ENCODE measurements at places on chromosomes 2 and 18. TPM values are rescaled to one million over a fixed set of nuclear protein-coding genes. Genes with fewer than 3 reads are reported as not detected.
A peak's percentile ranks its signal among the peaks of the same experiment; 100 is the strongest.

DNA sequence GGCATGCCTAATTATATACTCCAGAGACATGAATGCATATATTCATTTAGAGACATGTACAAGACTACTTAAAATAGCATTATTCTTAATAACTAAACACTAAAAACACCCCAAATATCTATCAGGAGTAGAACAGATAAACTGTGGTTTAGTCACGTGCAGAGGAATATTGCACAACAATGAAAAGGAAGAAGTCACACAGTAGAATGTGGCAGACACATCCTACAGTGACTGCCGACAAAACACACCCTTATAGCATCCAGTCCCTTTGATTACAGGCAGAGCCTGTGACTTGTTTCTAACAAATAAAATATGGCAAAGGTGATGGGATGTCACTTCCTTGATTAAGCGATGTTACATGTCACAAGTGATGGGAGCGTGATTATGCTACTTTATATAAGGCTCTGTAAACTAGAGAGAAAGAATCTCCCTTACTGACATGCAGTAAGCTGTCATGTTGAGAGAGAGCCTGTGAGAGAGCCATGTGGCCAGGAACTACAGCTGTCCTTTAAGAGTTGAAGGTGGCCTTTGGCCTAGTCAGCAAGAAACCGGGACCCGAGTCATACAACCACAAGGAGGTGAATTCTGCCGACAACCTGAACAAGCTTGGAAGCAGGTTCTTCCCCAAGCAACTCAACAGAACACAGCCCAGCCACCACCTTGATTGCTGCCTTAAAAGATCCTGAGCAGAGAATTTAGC is 39.1 kb upstream of the LGALSL start:
- no peaks in the 10 kb centered on the region for H3K4me1 ChIP-seq
- no peak for DNase-seq
- H3K36me3 ChIP-seq: no peaks in the 10 kb centered on the region
- H3K27ac ChIP-seq: no peak overlapping the region
- no peak overlapping the region for H3K4me3 ChIP-seq
- H3K27me3 ChIP-seq: no peaks in the 10 kb centered on the region

- no peaks in the 10 kb centered on the region for H3K36me3 ChIP-seq
- no peak overlapping the region for H3K4me3 ChIP-seq
- H3K27ac ChIP-seq: no peak overlapping the region
- no peaks in the 10 kb centered on the region for H3K27me3 ChIP-seq
Measured at GRCh38 chr2:10412380-10412779, 35.7 kb downstream of the ODC1 start.

DNA sequence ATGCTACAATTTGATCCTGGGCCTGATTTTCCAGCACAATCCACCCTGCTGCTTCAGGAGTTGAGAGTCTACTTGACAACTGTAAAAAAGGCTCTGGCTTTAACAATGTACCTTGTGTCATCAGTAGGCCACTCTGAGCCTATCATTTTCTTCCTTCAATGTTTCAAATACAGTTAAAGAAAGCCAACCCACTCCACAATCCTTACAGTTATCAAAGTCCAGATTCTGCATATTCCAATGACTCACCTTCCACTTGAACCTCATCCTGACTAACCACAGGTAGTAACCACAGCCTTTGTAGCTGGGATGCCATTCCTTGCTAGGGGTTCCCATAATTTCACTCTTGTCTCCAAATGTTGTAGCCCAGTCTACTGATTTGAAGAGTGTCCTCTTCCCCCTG is 35.5 kb upstream of the AQP4 start:
- no peaks in the 10 kb centered on the region for H3K36me3 ChIP-seq
- H3K4me3 ChIP-seq: no peak overlapping the region
- no peak for DNase-seq
- no peak overlapping the region for H3K27ac ChIP-seq
- no peaks in the 10 kb centered on the region for H3K4me1 ChIP-seq
- no peaks in the 10 kb centered on the region for H3K27me3 ChIP-seq

DNA sequence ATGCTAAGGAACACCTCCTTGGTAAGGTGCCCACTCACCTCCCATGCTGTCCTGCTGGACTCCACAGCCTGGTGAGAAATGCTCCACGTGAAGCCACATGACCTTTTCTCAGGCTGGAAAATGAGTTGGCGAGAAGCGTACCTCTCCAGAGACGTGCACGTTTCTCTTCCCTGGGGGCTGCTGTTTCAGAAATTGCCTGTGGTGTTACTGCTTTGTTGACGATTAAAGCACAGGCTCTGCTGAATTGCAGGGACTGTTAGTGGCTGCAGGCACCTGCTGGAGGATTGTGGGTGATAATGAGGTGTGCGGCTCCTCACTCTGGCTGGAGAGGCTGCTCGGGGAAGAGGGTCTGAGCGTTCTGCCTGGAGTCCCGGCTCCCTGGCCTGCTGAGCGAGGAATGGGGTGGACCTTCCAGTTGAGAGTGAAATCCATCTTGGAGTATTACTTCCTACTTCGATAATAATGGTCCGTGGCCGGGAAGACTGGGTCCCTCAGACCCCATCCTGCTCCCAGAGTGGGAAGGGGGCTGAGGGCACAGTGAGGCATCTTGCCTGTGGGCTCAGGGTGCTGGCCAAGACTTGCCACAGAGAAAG is 199.3 kb upstream of the HDAC4 start:
- H3K4me1 ChIP-seq: peaks cover 8% of the 10 kb centered on the region
- H3K27ac ChIP-seq: no peak overlapping the region
- H3K4me3 ChIP-seq: no peak overlapping the region
- peak; percentile 58 for DNase-seq

DNA sequence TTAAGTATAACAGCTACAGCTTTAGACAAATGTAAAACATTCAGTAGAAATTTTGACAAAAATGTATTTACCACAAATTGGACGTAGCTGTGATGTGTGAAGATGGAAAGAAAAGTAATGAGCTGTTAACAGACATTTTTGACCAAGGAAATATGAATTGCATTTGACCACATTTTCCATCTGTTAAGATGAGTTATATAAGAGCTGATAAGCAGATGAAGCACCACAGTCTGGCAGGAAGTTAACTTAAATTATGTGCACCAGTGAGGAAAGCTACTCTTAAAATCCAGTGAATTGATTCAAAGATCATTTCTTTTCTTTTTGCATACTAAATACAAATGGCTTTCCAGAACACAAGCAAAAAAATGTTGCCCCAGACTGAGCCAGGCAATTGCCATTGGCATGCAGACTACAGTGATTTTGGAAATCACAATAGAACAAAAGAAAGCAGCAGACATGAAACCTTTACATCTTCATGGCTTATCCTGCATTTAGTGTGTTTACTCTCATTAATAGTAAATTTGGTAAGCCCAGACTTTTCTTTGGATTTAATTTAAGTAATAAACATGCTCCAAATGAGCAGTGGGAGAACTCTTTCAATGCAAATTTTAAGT is 493.7 kb downstream of the TMX3 start:
- no peaks in the 10 kb centered on the region for H3K27me3 ChIP-seq
- H3K4me3 ChIP-seq: no peak overlapping the region
- H3K36me3 ChIP-seq: no peaks in the 10 kb centered on the region
- H3K4me1 ChIP-seq: no peaks in the 10 kb centered on the region
- DNase-seq: no peak
- no peak overlapping the region for H3K27ac ChIP-seq

DNA sequence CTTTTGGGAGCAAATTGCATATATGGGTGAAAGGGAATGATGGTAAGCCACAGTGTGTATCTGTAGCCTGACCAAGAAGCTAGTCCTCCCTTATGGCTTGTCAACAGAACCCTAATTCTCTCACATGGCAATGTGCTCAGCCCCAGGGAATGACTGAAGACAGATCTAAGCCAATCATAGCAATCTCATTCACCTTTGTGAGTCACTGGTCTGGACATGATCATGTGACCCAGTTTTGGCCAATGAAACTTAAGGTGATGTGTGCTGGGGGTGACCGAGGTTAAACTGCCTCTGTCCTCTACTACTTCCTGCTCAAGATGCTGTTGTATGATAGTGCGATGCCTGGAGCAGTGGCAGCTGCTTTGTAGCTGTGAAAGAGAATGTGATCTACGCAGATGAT is 491.2 kb upstream of the HS6ST1 start:
- no peaks in the 10 kb centered on the region for H3K27me3 ChIP-seq
- H3K27ac ChIP-seq: no peak overlapping the region

DNA sequence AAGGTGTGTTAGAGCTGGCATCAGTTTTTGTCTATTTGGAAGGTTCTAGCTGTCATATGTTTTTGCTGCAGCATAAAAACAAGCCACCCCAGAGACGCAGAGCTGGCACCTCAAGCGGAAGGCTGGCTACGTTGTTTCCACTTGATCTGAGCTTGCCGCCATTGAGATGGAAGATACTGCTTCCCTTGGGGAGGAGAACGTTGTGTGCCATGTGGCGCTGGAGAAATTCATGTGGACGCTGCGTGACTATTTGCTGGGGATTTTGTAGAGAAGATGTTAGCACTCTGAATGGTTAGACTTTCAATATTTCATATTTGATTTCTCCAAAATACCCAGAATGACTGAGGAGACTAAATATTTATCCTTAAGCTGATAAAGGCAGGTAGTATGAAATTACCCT is 216.2 kb upstream of the ST6GAL2 start:
- no peak for DNase-seq
- H3K4me1 ChIP-seq: no peaks in the 10 kb centered on the region
- no peak overlapping the region for H3K4me3 ChIP-seq
- H3K27me3 ChIP-seq: no peaks in the 10 kb centered on the region

DNA sequence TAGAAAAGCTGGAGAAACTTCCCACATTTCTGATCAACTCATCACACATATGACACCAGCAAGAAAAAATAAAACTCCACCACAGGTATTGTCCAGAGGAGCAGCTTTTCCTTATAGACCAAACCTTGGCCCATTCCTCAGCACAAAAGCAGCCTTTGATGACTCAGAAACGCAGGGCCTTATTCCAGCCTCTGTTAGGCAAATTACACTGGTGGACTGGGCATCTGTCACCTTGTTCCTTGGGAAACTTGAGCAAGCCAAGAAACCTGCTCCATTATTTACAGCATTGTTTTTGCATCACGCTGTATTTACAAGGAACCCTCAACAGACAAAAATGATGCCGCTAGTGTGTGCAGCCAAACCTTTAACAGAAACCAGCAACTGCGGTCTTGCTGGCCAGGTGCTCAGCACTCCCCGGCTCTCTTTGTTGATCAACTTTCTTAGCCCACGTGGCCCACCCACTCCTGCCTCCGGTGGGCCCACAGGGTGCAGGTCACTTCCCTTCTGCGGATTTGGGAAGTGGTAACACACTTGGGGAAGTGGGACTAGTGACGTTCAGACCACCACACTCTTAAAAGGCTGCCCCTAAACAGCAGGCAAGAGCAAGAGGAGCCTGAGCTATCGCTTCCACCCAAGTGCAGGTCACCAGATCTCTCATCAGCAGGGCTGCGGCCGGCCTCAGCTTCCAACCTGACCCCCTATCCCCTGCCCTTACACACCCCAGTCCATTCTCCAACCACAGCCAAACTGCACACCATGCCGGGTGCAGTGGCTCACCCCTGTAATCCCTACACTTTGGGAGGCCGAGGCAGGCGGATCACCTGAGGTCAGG is 1.5 kb downstream of the AP1S3 start:
- H3K27ac ChIP-seq: no peak overlapping the region
- H3K36me3 ChIP-seq: no peaks in the 10 kb centered on the region
- H3K27me3 ChIP-seq: no peaks in the 10 kb centered on the region
- DNase-seq: no peak
- peaks cover 11% of the 10 kb centered on the region for H3K4me1 ChIP-seq
- peak overlapping the region; percentile 62 for H3K4me3 ChIP-seq

DNA sequence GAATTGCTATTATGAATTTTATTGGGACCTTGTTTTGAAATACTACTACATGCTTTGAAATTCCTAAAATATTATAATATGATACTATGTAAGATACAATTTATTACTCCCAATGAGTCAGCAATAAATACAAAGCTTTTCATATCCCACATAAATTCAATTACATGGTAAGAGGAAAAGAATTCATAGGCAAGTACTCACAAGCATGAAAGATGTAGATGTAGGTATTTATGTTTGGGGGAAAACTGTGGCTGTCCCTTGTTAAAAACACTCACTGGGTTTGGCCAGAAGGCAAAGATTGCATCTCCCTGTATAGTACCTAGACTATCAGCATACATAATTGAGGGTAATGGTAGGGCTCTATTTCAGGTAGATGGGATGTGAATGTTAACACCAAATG is 90.4 kb downstream of the MBD2 start:
- H3K4me1 ChIP-seq: peaks cover 5% of the 10 kb centered on the region
- H3K36me3 ChIP-seq: no peaks in the 10 kb centered on the region
- no peak overlapping the region for H3K4me3 ChIP-seq
- no peak overlapping the region for H3K27ac ChIP-seq

- H3K36me3 ChIP-seq: peaks cover 50% of the 10 kb centered on the region
- no peak for DNase-seq
- peak overlapping the region; percentile 43 for H3K27ac ChIP-seq
- no peaks in the 10 kb centered on the region for H3K27me3 ChIP-seq
- no peak overlapping the region for H3K4me3 ChIP-seq
Measured at GRCh38 chr2:105294844-105295481, 34.6 kb downstream of the TGFBRAP1 start.

DNA sequence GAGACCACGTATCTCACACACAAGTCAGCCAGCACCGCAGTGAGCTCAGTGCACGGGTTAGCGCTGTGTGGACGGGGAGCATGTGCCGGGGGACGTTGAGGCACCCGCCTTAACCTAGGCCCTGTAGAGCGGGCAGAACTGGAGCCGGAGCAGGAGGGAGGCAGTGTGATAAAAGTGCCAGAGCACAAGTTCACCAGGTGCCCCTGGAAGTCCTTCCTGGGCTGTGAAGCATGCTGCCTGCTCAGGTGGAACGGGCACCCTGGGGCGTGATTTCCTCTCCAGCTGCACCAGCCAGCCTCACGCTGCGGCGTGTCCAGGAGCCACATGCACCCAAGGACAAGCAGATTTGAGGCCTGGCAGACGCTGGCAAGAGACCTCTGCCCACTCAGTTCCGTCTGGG is 50.3 kb downstream of the ITGB1BP1 start:
- H3K4me1 ChIP-seq: peaks cover 3% of the 10 kb centered on the region
- no peaks in the 10 kb centered on the region for H3K27me3 ChIP-seq
- no peak overlapping the region for H3K4me3 ChIP-seq
- no peak for DNase-seq
- H3K36me3 ChIP-seq: peaks cover 68% of the 10 kb centered on the region
- no peak overlapping the region for H3K27ac ChIP-seq

DNA sequence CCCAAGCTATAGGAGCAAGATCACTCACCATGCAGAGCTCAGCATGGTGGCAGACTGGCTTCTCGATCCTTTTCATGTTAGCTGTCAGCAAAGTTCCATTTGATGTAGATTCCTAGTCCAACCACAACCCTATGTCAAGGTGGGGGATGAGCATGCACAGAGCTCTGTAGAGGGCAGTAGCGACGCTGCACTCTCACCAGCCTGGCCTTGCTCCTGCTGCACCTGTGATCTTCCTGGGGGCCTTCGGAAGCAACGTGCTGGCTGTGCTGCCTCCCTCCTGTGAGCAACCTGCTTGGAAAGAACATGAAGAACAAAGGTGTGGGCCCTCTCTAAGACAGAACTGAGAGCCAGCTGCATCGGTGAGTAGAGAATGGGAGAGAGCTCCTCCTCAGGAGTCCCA is 479.4 kb upstream of the MYT1L start:
- no peak overlapping the region for H3K4me3 ChIP-seq
- DNase-seq: no peak
- H3K36me3 ChIP-seq: no peaks in the 10 kb centered on the region
- no peaks in the 10 kb centered on the region for H3K27me3 ChIP-seq
- no peaks in the 10 kb centered on the region for H3K4me1 ChIP-seq
- H3K27ac ChIP-seq: no peak overlapping the region

MAB21L4 gene
- total RNA-seq: 69.0 TPM

SERPINB10 gene
- total RNA-seq: 1.0 TPM

CNGA3 gene
- total RNA-seq: not detected

STARD6 gene
- total RNA-seq: not detected

ANKRD30B gene
- total RNA-seq: not detected
